ENCODE measurements at places on chromosomes 6 and 20.

DNA sequence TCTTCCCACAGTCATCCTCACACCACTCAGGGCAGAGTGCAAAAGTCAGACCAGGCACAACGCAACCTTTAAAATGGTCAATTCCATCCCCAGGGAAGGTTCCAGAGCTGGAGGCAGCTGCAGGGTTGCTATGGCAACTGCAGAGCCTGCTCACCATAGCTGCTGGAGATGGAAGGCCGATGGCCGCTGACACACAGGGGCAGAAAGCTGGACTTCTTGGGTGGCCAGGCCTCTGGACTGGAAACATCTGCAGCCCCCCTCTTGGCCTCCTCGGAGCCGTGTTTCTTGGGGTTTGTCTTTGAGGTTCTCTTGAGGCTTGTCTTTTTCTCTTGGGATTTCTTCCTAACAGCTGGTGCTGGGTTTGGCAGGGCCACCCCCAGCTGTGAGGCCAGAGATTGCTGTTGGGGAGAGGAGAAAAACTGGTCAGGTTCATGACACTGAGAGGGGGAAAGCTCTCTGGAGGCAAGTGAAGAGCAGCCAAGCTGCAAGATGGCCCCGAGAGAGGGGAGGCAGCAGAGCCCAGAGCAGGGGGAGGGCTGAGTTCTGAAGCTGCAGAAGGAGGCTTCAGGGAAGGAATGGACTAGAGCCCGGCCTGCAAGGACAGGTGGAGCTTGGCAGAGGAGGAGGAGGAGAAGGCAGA, 10.2 kb downstream of the BNIP5 start:
- no peak for DNase-seq

GRCh38 chr6:18185624-18186023, 30.4 kb downstream of the KDM1B start:
- DNase-seq = no peak

- DNase-seq = no peak
Observed at GRCh38 chr6:119066517-119066916, 11.9 kb downstream of the FAM184A start.

GRCh38 chr6:4133941-4134838, 1.2 kb downstream of the ECI2 start:
- DNase-seq = peak; percentile 38

DNA sequence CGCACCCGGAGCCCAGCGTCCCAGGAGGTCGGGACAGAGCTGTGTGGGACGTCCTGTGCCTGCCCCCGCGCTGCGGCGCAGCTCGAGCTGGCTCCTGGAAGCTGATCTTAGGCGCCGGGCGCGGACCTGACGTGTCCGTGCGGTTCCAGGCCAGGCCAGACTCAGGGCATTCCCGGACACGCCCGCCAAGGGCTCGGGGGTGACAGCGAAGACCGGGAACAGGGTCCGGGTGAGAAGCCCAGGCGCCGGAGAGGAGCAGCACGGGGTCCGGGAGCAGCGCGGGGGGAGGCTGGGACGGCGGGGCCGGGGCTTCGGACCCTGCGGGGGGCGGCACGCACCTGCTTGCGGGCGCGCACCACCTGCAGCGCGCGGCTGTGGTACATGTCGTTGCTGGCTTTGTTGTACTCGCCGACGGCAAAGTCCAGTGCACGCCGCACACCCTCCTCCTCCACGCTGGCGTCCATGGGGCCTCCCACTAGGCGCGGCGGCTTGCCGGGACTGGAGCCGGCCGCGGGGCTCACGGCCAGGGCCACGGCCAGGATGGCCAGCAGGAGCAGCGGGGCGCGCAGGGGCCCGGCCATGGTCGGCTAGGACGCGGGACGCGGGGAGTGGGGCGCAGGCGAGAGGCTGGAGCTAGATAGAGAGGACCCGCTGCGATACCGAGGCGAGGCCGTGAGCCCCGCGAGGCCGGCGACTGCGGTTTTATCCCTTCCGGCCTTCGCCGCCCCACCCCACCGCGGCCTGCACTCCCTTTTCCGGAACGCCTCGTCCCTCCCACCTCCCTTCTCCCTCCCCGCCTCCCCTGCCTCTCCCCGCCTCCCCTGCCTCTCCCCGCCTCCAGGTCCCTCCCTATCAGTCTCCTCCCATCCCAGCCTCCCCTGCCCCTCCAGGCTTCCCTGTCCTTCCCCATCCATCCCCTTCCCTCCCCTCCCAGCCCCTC, at the start of gene CST3:
Gene CST3 (minus strand): TSS at position 674 of the 940 bp plus-strand sequence. CDS start 93 bp downstream, at position 581.
- peak; percentile 91 for DNase-seq

DNA sequence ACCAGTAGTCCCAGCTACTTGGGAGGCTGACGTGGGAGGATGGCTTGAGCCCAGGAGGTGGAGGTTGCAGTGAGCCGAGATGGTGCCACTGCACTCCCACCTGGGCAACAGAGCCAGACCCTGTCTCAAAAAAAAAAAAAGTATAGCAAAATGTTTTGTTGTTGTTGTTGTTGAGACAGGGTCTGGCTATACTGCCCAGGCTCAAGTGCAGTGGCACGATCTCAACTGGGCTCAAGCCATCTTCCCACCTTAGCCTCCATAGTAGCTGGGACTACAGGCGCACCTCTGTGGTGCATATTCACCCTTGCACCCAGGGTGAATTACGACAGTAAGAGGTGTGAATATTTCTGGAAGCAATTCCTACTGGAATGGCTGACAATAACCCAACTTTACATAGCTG, 11.4 kb upstream of the UBR2 start:
- DNase-seq = no peak

- DNase-seq = no peak
Observed at GRCh38 chr20:13865791-13866351, 81.0 kb downstream of the NDUFAF5 start.

DNA sequence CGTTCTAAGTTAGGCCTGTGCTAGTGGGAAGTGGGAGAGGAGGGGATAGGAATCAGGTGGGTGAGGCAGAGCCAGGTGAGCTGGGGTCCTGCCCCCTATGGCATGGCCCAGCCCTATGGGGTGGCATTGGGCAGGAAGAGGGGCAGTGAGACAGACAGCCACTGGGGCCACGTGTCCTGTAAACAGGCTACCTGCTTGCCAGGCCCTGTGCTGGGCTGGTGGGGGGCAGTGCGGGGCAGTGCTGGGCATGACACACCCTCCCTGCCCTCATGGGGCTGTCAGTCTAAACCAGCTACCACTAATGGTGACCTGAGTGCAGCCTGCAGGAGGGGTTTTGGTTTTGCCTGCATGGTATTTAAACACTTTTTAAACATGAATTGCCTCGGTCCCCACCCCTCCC, 10.1 kb upstream of the PMEPA1 start:
- DNase-seq = no peak

- no peak for DNase-seq
Observed at GRCh38 chr20:24916412-24916811, 32.7 kb upstream of the CST7 start.

DNA sequence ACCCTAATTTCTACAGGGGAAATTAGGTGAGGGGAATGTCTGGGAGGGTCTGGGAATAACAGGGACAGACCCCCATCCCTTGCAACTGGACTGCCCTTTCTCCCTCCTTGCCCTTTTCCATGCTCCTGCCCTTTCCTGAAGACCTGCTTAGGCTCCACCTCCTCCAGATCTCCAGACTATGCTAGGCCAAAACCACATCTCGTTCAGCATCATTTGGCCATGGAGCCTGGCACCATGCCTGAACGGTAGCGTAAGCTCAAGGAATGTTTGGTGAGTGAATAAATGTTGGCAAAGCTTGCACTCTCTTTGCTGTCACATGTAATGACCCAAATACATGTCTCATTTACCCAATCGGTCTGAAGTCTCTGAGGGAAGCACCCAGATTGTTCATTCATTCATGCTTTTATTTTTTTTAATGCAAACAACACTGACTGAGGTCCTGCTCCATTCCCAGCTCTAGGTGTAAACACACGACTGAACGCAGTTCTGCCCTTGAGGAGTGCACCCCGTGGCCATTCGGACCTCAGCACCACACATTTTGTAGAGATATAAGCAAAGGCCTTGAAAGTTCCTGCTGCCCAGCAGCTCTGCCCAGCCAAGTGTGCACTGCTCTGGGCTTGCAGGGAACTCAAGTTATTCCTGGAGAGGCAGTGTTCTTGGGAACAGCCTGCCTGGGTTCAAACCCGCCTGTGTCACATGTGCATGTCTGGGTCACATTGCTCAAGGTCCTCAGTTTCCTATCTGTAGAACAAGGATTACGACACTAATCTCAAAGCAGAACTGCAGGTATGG, 1.1 kb upstream of the GRM4 start:
- peak; percentile 55 for DNase-seq

DNA sequence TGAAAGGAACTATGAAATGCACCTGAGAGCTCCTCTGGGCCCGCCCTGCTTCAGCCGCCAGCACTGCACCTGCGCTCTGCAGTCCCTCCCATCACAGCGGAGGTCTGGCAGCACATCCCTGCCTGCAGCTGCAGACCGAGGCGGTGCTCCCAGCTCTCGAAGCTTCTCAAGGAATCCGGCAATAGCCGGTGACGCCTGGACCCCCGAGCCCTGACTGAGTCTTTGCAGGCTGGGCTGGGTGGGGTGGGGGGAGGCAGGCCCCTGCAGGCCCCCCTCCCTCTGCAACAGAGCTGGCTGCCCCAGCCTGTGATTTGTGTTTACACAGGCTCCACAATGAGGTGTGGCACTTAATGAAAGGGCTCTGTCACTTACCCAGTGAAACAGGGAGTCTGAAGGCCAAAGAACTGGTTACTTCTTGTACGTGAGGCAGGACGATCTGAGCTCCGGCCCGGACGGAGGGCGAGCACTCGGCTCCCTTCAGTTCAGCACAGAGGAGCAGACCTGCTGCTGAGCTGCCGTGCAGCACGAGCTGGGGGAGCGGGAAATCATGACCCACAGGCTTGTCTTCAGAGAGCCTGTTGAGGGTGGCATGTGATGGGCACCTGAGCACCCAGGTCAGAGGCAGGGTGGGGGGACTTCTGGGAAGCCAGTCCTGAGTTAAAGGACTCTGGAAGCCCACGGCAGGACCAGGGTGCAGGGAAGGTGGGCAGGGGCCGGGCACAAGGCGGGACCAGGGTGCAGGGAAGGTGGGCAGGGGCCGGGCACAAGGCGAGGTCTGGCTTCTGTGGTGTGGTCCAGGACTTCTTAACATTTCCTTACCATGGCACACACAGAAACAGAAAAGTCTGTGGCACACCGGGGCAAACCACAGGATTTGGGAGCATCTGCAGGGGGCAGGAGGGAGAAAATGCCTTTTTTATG, 192.3 kb upstream of the THBS2 start:
- no peak for DNase-seq

DNA sequence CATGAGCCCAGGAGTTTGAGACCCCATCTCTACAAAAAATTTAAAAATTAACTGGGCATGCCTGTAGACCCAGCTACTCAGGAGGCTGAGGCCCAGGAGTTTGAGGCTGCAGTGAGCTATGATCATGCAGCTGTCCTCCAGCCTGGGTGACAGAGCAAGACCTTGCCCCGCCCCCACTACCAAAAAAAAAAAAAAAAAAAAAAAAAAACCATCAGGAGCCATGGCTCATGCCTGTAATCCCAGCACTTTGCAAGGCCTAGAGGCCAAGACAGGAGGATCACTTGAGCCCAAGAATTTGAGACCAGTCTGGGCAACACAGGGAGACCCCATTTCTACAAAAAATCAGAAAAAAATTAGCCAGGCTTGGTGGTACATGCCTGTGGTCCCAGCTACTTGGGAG, 159.1 kb downstream of the SOBP start:
- no peak for DNase-seq

DNA sequence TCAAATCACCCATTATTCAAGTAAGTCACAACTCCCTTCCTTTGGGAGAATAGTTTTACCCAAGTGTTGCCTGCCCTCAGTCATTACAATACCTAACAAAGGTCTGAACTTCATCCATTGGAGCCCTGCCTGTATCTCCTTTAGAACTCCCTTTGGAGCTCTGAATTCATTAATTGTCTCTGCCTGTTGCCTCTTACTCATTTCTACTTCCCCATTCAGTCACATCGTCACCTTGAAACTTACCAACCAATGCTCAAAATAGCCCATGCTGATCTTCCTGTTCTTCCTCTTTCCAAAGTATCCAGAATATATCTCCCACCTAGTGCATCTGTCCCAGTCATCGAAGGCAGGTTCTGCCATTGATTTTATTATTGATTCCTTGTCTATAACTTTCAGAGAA, 120.7 kb upstream of the ADGRF1 start:
- DNase-seq = no peak

Data from iris pigment epithelial cell (primary cell).